SHP77 treated with DMSO at 0.1 percent for 48 hours (cell line): ENCODE measurements at places on chromosomes 1 and 21.

GRCh38 chr1:96164053-96164452 lies 557.5 kb upstream of the PTBP2 start:
- DNase-seq, result no peak

GRCh38 chr1:2151252-2151651 lies 43.3 kb downstream of the FAAP20 start:
- DNase-seq, result no peak

DNA sequence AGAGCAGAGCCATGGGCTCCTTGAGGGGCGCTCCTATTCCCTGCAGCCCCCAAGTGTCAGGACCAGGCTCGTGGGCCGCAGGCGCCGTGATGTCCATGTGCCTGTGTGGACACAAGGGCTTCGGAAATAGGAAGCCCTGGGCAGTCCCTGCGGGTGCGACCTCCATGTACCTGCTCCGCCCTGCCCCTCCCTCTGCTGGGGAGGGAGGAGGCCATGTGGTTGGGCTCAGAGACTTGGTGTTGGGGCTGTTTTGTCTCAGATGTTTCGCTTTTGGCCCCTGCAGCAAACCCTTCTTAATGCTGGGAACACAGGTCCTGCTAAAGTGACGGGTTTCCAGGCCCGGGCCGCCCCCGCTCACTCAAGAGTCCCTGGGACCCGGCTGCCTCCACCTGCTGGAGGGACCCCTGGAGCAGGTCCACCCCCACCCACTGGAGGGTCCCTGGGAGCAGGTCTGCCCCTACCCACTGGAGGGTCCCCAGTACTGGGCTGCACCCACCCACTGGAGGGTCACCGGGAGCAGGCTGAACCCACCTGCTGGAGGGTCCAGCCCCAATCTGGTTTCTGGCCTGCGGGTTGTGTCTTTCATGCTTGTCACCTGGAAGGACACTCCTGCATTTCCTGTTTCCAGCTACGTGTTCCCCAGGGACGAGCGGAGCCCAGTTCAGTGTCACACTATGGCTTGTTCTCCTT lies 156.5 kb downstream of the PEX14 start:
- no peak for DNase-seq

- peak; percentile 48 for DNase-seq
Observed at GRCh38 chr1:43367904-43368645, at the start of gene ELOVL1. Gene ELOVL1 (minus strand): TSS chr1:43368011. CDS start chr1:43365609, 2,402 bp downstream.

GRCh38 chr1:63678200-63678599 lies 85.0 kb downstream of the PGM1 start:
- DNase-seq, result no peak
